ENCODE measurements at places on chromosomes 4 and X. TPM values are rescaled to one million over a fixed set of nuclear protein-coding genes. Genes with fewer than 3 reads are reported as not detected.

FAM47E gene
- total RNA-seq: 0.50 TPM

NPY5R gene
- 4.6 TPM for total RNA-seq

- H3K4me1 ChIP-seq: no peaks in the 10 kb centered on the region
- H3K4me3 ChIP-seq: no peak overlapping the region
- DNase-seq: no peak
- H3K27ac ChIP-seq: no peak overlapping the region
Observed at GRCh38 chr4:174524242-174524641, 2.0 kb upstream of the HPGD start.

- no peak overlapping the region for H3K27ac ChIP-seq
- no peaks in the 10 kb centered on the region for H3K27me3 ChIP-seq
- no peaks in the 10 kb centered on the region for H3K4me1 ChIP-seq
- peak; percentile 30 for DNase-seq
Observed at GRCh38 chrX:69028006-69028760, 137.1 kb downstream of the PJA1 start.

- peaks cover 16% of the 10 kb centered on the region for H3K36me3 ChIP-seq
- H3K4me1 ChIP-seq: no peaks in the 10 kb centered on the region
- DNase-seq: no peak
- H3K27me3 ChIP-seq: no peaks in the 10 kb centered on the region
- H3K27ac ChIP-seq: peak overlapping the region; percentile 88
Observed at GRCh38 chr4:183659872-183660242, 764 bp downstream of the TRAPPC11 start.

DNA sequence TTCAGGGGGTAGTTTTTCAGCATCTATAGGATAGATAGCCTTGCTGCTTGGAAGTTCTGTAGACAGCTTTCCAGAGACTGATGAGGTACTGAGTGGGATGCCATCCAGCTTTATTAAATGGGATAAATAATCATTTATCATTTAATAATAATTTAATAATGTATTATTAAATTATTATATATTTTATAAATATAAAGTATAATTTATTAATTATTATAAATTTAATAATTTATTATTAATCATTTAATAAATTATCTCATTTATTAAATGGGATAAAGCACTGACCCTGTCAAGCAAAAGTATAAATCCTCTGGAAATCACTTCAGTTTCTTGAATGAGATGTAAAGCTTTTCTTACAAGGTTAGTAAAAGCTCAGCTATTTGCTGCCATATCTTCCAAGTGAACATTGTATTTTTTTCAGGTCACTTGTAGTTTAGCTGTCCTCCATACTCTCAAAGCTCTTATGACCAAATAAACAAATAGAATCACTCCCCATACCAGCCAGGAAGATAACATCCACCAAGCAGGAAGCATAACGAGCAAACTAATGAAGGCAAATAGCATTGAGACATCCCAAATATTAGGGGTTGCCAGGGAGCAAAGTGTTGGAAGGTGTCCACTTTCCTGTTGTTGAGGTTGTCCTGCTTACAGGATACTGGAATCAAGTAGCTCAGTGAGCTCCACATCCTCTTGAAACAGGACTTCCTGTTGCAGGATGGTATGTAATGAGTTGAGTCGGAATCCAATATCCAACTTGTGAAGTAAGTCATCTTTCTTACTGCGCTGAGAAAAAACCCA is 88.9 kb downstream of the ZNF674 start:
- no peaks in the 10 kb centered on the region for H3K27me3 ChIP-seq
- no peak for DNase-seq
- H3K36me3 ChIP-seq: peaks cover 14% of the 10 kb centered on the region
- H3K4me3 ChIP-seq: no peak overlapping the region
- H3K27ac ChIP-seq: no peak overlapping the region
- H3K4me1 ChIP-seq: no peaks in the 10 kb centered on the region

DNA sequence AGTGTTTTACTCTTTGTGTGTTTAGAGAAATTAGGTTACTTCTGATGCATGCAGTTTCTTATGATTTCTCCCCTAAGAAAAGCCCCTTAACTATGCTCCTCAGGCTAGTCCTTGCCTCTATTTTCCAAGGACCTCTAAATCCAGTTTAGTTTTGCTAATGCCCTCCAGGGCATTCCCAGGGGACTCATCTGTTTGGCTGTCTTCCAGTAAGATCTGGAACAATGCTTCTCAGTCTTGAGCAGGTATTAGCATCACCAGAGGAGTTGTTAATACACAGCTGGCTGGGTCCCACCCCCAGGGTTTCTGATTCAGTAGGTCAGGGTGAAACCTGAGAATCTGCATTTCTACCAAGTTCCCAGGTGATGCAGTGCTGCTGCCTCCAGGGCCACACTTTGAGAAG is 56.9 kb downstream of the OTC start:
- no peaks in the 10 kb centered on the region for H3K27me3 ChIP-seq
- H3K36me3 ChIP-seq: no peaks in the 10 kb centered on the region
- no peaks in the 10 kb centered on the region for H3K4me1 ChIP-seq
- H3K4me3 ChIP-seq: no peak overlapping the region
- no peak for DNase-seq

DNA sequence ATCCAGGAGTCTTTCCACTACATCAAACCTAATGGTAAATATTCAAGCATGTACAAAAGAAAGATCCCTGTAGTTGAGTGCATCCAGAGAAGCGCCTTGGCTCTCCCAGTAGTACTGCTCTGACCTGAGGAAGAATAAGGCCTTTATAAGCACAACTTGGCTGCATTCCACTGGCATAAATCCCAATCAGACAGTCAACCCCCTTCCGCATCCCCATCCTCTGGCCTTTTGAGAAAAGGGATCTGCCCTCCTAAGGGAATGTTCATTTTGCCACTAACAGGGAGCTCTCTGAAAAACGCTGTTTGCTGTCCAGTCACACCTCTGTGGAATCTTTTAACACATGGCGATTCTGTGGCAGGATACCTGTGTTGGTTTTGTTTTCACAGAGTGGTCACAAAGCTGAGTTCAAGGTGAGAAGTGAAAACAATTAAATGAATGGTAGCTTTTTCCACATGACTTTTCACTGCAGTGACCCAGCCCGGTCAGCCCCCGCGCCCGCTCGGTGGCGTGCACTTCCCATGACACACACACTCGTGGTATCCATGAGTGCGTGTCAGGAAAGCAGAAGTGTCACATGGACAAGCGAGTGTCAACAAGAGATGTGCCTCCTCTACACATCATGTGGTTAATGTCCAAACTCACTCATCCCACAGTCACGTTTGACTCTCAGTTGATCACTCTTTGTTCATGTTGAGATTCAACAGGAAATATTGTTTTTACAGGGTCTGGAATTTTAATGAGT is 112.2 kb upstream of the ENPP6 start:
- no peaks in the 10 kb centered on the region for H3K36me3 ChIP-seq
- H3K27ac ChIP-seq: no peak overlapping the region
- no peaks in the 10 kb centered on the region for H3K27me3 ChIP-seq
- no peaks in the 10 kb centered on the region for H3K4me1 ChIP-seq
- no peak overlapping the region for H3K4me3 ChIP-seq

GRCh38 chr4:108581083-108581482 is 39.3 kb upstream of the RPL34 start:
- H3K36me3 ChIP-seq: no peaks in the 10 kb centered on the region
- H3K4me3 ChIP-seq: no peak overlapping the region
- no peak overlapping the region for H3K27ac ChIP-seq
- DNase-seq: no peak

DNA sequence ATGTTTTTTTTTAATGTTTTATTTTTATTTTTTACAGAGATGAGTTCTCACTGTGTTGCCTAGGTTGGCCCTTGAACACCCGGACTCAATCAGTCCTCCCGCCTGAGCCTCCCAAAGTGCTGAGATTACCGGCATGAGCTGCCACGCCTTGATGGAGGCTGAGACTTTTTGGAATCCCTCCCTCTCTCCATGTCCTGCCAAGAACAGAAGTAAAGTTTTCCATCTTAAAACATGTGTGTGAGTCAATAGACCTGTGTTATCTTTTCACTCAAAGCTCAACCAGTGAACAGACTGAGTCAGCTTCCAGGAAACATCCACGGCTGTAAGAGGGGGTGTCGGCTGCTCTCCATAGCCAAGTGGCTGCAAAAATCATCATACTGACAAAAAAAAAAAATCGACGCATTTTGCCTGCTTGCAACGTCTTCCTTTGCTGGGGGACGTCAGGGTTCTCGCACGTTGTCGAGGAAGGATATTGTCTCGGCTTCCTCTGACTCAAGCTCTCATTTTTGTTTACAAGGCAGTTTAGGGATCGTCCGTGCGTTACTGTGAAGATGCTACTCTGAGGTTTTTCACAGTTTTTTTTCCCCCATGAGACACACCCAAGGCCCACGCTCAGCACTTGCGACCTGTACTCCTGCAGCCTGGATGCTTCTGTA is 10.0 kb upstream of the ASMTL start:
- no peaks in the 10 kb centered on the region for H3K36me3 ChIP-seq
- peaks cover 42% of the 10 kb centered on the region for H3K27me3 ChIP-seq
- no peak overlapping the region for H3K27ac ChIP-seq

DNA sequence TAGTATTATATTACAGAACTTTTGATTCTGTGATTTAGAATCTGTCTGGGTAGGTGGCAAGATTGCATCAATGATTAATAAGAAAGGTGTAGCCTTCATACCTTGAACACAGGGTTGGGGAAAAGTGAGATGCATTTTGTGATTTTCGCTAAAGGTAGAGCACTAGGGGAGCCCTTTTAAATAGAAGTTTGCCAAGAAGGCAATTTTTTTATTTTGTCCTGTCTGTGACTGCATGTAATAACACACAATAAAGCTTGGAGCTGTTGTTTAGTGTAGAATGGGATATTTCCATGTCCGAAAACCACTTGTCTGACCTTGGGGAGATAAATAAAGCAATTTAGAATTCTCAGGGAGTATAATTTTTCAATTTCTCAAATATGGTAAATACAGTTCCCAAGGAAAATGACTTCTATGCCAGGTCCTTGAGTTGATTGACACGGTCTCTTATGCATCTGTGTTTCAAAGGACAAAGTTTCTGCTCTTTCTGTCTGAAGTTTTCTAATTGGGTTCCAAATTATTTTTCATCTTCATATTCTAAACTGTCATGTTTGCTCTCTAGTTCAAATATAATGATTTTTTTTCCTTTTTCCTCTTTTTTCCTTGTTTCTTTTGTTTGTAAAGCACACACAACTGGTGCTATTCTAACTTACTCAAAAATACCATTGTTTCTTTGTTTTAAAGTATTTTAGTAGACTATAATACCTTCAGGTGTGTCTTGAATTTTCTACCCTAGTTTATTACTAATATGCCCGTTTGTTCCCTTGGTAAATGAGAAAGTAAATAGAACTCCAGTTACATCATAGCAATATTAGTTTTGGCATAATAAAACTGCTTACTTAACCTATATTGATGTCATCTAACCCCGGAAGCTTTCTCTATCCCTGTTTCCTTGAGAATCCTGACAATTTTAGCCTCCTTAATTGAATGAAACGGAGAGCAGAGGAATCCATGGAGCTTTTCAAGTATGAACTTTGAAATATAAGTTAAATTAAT is 87.8 kb upstream of the BMPR1B start:
- H3K4me3 ChIP-seq: no peak overlapping the region
- H3K4me1 ChIP-seq: no peaks in the 10 kb centered on the region
- H3K36me3 ChIP-seq: peaks cover 33% of the 10 kb centered on the region
- DNase-seq: no peak
- no peak overlapping the region for H3K27ac ChIP-seq
- H3K27me3 ChIP-seq: no peaks in the 10 kb centered on the region
